ENCODE measurements at places on chromosomes 2 and 18.

DNA sequence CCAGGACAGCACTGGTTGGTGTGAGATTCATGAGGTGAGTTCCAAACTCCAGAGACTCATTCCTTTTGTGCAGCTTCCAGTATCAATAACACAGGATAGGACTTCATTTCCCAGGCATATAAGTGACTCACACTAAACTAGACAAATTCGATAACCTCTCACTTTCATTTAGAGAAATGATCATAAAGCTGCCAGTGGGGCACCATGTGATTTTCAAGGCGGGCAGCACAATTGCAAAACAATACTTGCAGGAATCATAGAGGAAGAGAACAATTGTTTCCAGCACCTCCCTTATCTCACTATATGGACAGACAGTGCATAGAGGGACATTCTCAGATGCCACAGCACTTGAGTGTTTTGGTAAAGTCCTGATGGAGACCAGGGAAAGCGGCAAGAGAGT is 31.3 kb upstream of the DNAH7 start:
- no peak for DNase-seq

- no peak for DNase-seq
These were observed 125.3 kb downstream of the SLC4A3 start for GRCh38 chr2:219752726-219753125.

DNA sequence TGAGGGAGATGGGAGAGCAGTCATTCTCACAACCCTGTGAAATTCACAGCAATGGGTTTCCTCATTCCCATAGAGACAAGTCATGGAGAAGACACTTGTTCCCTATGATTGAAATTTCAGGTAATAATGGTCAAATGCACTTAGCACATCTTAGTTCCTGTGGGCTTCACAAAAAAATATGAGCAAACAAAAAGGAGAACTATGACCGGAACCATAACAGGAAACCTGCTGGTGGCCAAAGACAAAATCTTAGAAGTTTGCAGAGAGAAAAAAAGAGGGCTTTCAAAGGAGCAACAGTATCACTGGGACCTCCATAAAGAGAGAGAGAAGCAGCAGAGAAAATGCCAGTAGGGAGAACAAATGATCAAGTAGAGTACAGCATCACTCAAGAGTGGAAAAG is 138.9 kb upstream of the APCDD1 start:
- DNase-seq: no peak

DNA sequence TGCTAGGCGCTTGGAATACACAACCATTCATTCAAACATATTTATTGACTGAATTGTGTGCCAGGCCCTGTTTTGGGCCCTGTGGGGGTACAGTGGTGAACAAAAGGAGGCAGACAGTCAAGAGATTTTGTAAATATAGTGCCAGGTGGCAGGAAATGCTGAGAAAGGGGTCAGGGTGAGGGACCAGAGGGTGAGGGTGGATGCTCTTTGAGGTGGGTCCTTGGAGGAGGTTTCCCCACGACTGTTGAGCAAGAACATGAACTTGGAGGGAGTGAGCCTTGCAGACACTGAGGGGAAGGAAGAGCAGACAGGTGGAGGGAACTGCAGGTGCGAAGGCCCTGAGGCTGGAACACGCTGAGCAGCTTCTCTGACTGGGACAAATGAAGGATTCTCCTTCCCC is 40.7 kb downstream of the ODC1 start:
- no peak for DNase-seq

DNA sequence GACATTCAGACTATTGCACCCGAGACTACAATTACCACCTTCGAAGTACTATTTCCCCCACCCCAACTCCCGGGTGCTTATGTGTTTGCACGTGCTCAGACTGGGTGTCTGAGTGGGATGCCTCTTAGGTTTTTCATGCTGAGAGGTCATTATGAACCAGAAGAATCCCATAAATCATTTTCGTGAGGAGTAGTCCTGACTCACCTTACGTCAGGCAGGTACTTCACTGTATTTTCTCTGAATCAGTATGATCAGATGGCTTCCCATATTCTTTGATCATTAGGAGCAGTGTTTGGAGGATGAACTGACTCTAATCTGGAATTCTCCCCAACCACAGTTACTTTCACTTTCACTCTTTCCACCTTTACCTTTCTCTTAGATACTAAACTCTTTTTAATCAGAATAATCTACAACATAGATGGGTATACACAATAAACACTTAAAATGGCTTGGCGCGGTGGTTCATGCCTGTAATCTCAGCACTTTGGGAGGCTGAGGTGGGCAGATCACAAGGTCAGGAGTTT is 38.4 kb upstream of the STAT4 start:
- no peak for DNase-seq

- DNase-seq: no peak
These were observed at the start of gene TEX44 for GRCh38 chr2:231592636-231593145. TSS of gene TEX44 (plus strand) at chr2:231592864. CDS start at chr2:231592952, 88 bp downstream.

GRCh38 chr2:64915510-64915900 is 73.7 kb upstream of the SLC1A4 start:
- DNase-seq: no peak

- no peak for DNase-seq
These were observed 434.2 kb downstream of the GRB14 start for GRCh38 chr2:164187121-164187520.

DNA sequence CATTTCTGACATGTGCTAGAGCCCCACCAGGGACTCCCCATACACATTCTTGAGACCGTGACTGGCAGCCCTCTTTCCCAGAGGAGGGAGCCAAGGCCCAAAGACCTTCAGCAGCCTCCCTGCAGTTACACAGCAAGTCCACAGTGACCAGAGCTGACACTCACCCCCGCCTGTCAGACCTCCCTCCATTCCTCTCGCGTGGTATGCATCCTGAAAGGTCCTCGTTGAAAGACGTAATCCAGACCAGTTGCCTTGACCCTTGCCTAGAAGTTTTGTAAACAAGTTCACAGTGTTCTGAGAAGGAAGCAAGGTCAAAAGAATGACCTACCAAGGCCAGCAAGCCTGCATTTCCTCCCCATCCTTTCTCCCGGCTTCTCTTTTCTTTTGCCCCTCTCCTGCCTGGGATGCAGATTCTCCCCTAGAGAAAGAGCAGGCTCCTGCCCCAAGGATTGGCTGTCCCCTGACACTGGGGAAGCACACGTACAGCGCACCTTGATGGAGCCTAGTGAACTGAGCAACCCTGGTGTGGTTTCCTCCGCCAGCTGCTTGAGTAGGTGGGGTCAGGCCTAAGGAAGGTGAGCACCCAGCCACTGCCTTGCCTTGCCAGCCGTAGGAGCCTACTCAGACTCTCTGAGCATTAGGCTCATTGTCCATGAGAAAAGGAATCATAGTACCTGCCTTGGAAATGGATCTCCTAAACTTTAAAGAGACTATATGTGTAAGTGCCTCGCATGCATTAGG is 18.3 kb downstream of the TRIB2 start:
- no peak for DNase-seq

GRCh38 chr2:96866149-96866548 is 3.7 kb downstream of the SEMA4C start:
- no peak for DNase-seq

DNA sequence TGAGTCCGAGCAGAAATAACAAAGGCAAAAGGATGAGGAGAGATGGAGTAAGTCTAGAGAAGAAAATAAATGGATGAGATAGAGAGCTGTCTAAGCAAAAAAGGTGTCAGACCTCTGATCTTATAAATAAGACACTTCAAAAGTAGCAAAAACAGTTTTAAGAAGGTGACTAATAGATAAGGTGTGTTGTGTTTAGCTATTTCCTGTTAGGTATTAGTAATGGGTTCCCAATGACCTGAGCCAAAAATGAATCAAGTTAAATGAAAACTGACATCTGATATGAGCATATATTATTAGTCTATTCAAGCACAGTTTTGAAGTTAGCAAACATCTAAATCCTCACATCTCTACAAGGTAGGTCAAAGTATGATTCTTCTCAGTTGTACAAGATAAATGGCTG is 10.6 kb downstream of the SUPT7L start:
- no peak for DNase-seq
